ENCODE measurements at places on chromosomes 13 and 19.

GRCh38 chr13:64276232-64276631, 2860.6 kb upstream of the PCDH20 start:
- no peak for DNase-seq

DNA sequence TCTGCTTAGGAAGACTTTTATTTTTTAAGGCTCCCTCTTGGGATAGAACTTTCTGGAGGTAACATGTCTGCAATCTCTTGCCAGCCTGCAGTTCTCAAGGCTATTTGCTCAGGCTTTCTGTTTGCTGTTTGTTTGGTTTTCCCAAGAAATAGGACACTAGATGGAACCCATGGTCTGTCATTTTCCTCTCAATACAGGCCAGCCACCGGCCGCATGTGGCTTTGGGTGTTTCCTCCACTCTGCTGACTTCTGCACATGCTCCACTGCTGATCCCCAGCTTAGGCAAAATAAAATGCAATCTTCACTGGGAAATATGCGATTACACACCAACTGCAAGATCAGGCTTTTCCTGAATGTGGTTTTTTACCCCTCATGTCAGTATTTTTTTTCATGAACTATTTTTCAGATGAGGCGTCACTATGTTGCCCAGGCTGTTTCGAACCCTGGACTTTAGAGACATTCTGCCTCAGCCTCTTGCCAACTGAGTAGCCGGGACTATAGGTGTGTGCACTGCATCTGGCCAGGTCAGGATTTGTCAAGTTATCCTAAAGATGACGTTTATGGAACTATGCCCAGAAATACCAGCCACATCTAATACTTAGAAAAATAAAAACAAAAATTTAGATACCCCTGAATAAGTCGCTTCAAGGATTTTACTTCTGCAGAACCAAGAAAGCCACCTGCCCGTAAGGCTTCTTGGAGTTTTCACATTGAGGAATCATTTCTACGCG, 94.3 kb upstream of the PABPC3 start:
- no peak for DNase-seq

- DNase-seq = no peak
These were observed 11.7 kb downstream of the NDUFB7 start for GRCh38 chr19:14559916-14560775.

- DNase-seq = no peak
These were observed 3.6 kb upstream of the FAM124A start for GRCh38 chr13:51218626-51219025.

DNA sequence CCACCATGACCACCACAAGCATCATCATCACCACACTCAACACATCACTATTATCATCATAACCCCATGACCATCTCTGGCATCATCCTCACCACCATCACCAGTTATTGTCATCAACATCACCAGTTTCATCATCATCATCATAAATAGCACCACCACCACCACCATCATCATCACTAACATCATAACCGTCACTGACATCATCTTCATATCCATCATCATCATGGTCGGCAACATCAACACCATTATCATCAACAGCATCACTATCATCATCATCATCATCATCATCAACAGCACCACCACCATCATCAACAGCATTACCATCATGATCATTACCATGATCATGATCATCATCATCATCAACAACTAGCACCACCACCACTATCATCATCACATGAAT, 67.2 kb downstream of the MBD3L1 start:
- DNase-seq = no peak

- no peak for DNase-seq
These were observed 5.3 kb upstream of the CSNK1G2 start for GRCh38 chr19:1935484-1936208.

DNA sequence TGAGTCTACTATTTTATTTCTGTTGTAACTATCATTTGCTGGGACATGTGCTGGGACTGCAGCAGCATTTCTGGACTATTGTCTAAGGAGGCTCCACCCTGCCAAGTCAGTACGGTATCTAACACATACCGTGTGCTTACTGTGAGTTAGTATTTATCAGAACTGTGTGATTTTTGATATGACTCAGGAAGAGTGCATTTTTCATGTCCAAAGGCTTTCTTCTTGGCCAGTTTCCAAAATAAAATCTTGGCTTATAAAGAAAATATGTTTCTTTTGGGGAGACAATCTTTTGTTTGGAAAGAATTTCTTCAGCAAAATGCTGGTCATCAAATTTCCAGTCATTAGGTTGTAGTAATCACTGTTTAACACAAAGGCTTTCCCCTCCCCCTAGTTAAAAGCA, 11.6 kb downstream of the PARP4 start:
- DNase-seq = no peak

- no peak for DNase-seq
These were observed 27.3 kb upstream of the MPHOSPH8 start for GRCh38 chr13:19606152-19606551.

GRCh38 chr13:21338639-21339278, 120.3 kb downstream of the ZDHHC20 start:
- no peak for DNase-seq

- no peak for DNase-seq
These were observed 13.1 kb upstream of the SLITRK6 start for GRCh38 chr13:85812282-85812681.

DNA sequence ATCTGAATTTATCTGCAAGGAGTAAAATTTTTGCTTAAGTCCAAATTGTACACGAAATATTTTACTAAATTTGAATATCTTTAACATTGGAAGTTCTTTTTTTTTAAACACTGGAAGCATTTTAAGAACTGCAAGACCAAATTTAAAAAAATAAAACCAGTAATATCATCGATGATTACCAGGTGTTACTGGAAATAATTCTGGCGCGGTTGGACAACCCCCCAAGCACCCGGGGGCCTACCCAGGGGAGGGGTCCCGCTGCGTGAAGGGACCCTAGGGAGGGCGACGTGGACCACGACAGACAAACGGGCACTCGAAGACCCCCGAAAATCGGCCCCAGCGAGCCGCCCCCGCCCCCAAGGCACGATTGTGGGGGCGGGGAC, 12.6 kb upstream of the JSRP1 start:
- DNase-seq = no peak

DNA sequence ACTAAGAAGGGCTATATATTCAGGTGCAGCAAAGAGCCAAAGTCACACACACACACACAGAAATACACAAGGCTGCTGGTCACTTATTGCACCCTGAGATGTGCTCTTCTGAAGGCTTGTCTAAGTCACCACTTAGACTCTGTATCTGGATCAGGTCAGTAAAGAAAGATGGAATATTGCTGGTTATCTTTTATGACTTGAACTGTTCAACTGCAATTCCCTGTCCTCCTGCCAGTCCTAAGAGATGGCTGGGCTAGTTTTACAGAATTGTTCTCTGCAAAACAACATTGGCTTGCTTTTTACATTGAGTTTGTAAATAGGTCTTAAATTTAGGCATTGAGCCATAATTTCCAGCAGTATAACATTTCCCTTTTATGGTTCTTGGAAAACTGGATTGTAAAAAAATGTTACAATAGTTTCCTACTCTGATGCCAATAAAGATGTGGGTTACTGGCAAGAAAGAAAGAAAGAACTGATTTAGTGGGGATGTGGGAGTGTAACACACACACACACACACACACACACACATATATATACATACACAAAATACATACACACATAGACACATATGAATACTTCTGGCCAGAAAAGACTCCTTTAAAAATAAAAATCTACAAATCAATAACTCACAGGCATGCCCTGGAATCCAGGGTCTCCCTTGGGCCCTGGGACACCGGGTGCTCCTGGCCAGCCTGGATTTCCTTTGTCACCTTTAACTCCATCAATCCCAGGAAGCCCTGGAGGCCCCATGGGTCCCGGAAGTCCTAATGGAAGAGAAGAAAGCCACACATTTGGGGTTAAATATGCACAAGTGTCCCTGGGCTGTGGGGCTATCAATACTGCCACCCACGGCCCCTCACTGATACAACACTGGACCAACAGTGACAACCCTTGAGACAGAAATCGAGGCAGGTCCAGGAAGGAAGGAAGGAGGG, 137.7 kb downstream of the COL4A1 start:
- no peak for DNase-seq

GRCh38 chr13:25329706-25330105, 28.3 kb downstream of the NUP58 start:
- no peak for DNase-seq

All from cerebellar nuclear complex (tissue), 1 donor.